GM10248 (cell line): ENCODE measurements at places on chromosomes 16 and 17.
A peak's percentile ranks its signal among the peaks of the same experiment; 100 is the strongest.

- DNase-seq = no peak
Measured at GRCh38 chr17:49633250-49633649, 44.6 kb downstream of the SPOP start.

- DNase-seq = no peak
Measured at GRCh38 chr17:81740395-81740961, 28.4 kb downstream of the SLC25A10 start.

DNA sequence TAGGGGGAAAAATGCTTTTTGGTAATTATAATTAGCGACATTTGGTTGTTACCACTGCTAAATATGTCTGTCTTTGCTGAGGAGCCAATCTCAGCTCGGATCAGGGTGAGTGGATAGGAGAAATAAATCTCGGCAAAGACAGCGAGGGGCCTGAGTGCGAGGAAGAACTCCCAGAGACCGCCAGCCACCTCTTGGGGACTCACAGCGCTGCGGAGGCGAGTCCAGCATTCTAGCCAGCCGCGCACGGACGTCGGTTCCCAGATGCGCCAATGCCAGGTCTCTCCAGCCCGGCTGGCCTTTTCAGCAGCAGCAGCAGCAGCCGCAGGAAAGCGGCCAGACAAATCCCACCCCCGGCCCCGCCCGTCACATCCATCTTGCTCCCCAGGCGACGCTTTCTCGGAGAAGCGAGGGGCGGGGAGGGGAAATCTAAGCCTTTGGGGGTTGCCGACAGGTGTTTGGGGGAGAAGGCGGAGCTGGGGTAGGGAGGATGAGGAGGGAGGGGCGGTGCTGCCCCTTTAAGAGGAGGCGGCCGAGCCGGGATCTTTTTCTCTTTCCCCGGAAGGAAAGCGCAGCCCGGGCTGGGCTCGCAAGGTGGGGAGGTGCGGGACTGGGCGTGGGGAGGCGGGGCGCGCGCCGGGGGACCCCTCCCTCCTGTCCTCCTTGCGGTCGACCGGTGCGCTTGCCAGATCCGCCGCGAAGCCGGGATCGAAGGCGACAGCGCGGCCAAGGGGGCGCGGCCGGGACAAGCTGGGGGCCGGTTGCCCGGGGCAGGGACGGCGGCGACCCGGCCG, at the start of gene ITGA3:
TSS of gene ITGA3 (plus strand) at position 685 of the 791 bp plus-strand sequence. CDS start 330 bp downstream, outside the sequence.
- peak; percentile 68 for DNase-seq

- DNase-seq = no peak
Measured at GRCh38 chr16:81480606-81481206, 36.1 kb downstream of the CMIP start.
